ENCODE measurements at places on chromosomes 1 and 21.

GRCh38 chr21:37367703-37368540 is 1.3 kb downstream of the DYRK1A start:
- DNase-seq = peak; percentile 36

DNA sequence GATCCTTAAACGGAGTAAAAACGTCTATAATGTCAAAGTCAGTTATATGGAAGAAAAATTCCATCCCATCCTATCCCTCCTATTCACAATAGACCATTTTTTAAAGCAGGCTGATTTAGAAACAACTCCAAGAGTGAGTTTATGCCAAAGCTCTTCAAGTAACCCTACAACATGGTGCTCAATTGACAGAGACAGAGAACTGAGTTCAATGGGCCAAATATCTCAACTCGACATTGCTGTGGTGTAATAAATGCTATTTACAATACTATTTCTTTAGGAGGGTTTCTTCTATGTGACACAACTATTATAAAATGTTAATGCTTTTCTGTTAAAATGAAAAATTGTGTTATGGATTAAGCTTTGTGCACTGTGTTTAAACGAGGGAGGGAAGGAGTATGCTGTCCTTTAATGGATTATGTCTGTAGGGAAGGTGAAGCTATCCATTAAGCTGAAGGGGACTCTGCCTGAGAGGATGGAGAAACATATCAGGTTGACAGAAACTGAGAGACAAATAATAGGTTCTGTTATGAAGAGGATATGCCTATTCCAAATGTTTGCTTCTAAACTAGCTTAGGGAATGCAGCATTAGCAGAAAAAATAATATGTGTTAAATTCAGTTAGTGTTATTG is 362.5 kb upstream of the CHRM3 start:
- DNase-seq = no peak

DNA sequence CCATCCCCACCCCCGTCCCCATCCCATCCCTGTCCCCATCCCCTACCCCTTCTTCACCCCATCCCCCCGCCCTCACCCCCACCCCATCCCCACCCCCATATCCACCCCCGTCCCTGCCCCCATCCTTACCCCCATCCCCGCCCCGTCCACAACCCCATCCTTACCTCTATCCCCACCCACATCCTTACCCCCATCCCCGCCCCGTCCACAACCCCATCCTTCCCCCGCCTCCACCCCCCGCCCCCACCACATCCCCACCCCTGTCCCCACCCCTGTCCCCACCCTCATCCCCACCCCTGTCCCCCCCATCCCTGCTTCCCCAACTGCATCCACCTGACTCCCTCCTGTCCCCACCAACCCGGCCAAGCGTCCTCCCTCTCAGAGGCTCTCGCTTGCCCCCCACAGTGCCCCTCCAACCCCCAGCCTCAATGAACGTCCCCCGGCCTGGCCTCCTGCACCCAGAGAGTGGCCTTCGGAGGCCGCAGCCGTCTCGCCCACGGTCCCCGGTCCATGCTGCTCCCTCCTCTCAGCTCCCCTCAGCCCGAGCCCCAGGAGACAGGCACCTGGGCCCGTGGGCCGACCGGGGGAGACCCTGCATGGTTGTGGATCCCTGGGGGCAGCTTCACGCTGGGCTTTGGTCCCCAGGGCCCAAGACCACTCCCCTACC is 25.5 kb upstream of the C1orf159 start:
- no peak for DNase-seq

DNA sequence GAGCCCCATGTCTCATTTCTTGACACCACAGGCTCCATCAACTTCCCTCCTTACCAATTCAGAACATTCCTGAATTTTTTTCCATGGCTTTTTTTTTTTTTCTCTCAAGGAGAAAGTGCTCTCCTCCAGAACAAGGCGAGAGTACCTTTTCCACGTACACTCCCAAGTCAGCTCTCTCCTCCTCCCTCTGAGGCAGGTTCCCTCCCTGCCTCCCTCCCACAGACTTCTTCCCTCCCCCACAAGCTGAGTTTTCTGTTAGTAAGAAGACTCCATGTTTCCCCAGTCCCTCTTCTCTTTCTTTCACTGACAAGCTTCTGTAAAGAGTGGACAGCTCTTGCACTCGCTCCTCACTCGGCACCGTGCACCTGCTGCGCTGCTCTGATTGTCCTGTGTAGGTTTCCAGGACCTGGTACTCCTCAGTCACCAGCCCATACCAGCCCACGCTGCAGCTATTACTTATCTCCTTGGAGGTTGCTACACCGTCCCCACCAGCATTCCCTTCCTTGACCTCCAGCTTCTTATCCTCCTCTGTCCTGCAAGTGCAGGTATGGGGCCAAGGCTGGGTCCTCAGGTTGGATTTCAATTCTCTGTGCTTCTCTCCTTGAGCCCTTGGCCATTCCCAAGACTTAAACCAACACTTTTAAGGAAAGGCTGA is 3.8 kb downstream of the TRAF5 start:
- no peak for DNase-seq

DNA sequence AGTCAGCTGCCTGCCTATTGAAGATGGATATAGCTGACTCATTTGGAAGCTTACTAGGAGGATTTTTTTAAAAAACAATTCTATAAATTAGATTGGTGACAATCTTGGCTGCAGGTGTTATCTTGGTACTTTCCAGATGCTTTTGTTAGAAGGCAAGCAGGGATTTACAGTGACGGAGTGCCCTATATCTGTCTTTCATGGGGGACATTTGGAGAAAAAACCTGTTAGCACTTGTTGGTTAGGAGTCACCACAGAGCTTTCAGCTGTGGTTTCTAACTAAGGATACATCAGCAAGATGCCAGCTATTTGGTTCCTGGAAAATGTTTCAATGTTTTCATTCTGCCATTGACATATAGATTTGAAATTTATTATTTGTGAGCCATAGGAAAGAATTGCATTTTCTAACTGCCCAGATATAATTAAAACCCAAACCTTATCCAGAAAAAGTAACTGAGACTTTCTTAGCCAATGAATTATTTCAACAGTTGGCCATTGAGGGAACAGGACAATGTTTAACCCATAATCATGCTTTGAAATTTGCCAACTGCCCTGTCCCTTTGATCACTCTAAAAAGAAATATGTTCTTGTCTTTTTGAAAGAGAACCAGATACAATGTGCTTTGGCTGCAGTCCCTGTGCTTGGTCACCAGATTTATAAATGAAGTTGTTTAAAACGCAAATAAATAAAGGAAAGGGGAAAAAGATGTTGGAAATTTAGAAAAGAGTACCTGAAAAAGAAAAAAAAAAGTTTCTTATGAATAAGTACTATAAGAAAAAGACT is 761.0 kb upstream of the CXADR start:
- DNase-seq = no peak

GRCh38 chr1:36160388-36160948 is 4.5 kb downstream of the MAP7D1 start:
- no peak for DNase-seq

DNA sequence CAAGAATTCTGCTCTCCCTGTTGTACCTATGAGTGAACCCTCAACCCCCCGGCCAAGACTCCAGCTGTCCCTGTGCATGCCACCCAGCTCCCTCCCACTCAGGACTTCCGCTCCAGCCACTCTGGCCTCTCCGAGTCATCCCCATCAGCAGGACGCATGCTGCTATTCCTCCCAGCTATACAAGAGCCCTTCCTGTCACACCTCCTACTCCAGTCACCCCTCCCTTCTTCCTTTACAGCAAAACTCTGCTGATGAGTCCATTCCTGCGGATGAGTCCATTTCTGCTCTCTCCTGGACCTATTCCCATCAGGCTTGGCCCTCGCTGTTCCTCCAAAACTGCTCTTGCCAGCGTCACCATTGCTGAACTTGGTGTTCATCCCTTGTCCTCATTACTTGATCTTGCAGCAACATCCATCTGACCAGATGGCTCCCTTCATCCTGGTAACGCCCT is 42.2 kb downstream of the H3-3A start:
- DNase-seq = no peak

GRCh38 chr1:229066591-229066990 is 204.3 kb upstream of the RAB4A start:
- no peak for DNase-seq

GRCh38 chr1:38773483-38773882 is 86.1 kb downstream of the RRAGC start:
- DNase-seq = no peak

GRCh38 chr1:236687273-236687672 is 974 bp downstream of the ACTN2 start:
- DNase-seq = no peak

- DNase-seq = no peak
Measured at GRCh38 chr1:245684571-245684970, 529.8 kb downstream of the KIF26B start.

- DNase-seq = no peak
Measured at GRCh38 chr1:20439282-20439681, 46.7 kb downstream of the CAMK2N1 start.

DNA sequence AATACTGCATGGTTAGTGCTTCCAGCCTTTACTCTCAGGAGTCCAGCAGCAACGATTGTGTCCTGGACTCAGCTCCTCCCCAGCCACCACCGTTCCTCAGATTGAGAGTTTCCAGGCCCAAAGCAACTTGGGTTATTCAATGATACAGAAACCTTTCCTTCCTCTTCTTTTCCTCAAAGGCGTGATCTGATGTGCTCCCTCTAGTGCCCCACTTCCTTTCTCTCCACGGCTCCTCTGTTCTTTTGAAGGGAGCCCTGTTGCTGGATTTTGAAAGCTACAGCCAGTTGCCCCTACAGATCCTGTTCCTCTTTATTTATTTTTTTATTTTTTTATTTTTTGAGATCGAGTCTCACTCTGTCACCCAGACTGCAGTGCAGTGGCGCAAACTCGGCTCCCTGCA is 14.1 kb downstream of the CRP start:
- DNase-seq = no peak

- DNase-seq = no peak
Measured at GRCh38 chr1:202376247-202376646, 27.7 kb downstream of the PPP1R12B start.

DNA sequence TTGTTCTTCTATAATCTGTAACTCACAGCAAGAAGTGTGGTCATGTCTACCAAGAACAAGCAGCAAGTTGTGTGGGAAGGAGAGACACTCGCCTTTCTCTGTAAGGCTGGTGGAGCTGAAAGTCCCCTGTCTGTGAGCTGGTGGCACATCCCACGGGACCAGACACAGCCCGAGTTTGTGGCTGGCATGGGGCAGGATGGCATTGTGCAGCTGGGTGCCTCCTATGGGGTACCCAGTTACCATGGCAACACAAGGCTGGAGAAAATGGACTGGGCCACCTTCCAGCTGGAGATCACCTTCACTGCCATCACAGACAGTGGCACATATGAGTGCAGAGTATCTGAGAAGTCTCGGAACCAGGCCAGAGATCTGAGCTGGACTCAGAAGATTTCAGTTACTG is 15.5 kb downstream of the CD101 start:
- no peak for DNase-seq

DNA sequence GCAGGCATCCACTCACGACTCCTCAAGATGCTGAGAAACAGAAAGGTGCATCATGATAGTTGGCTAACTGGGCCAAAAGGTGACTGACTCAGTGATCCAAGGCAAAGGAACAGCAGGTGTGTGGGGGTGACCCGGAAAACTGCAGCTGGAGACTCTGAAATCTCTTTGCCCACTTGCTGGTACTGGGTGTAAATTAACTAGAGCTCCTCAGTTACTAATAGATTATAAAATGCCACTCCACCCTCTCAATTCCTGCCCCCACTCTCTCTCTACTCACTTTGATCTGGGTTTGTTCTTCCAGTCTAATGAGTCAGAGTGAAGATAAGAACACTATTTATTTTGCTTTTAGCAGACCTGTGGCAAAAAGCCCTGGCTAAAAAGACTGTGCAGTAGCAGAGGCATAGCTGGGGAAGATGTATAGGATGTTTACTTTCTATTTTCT is 7.2 kb upstream of the PIGC start:
- DNase-seq = no peak

DNA sequence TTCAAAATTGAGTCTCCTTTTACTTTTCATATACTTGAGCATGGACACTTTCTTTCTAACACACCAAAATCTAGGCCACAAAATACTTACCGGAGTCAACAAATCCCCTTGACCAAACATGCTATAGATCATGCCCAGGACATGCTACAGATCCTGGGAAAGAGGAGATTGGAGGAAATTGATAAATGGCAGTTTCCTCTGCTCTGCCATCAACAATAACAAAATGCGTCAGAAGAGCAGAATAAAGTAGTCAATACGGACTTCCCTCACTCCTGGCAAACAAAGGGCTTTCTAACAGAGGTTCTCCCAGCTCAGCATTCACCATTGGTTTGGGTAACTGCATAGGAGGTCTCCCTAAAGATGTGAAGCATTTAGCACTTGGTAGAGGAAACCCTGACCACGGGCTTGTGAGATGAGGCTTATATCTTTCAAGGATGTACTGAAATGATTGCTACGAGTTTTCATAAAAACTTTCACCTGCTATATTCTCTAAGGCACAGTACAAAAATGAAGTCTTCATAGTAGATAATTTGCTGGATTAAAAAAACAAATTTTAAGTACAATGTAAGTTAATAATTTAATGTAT is 283.8 kb upstream of the RUNX1 start:
- no peak for DNase-seq

- DNase-seq = no peak
Measured at GRCh38 chr1:202016022-202016810, 5.8 kb downstream of the ELF3 start.

- no peak for DNase-seq
Measured at GRCh38 chr1:245585252-245585959, 430.6 kb downstream of the KIF26B start.

DNA sequence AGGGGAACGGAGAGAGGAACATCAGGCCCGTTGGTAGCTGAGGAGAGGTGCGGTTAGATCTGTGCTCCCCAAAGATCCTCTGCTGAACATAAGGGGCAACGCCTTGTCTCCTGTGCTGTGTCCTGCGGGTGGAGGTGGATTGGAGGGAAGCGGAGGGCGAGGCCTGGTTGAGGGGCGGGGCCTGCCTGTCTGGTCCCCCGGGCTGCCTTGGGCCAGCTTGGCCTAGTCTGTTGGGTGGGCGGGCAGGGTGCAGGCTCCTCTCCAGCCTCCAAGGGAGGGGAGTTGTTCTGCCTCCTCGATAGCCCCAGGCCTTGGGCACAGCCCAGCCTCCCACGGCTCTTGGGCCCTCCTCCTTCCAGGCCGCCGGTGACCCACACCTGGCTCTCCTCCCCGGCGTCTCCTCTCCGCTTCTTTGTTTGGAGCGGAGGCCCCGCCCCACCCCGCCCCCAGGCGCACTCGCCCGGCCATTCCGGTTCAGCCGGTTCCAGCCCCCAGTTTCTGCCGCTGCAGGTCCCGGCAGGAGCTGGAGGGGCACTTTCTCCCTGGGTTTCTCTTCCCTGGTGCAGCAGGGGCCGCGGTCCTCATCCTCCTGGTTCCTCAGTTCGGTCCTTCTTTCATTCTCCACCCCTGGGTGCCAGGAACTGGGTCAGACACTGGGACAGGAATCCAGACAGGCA is 19.4 kb downstream of the PTPRF start:
- peak; percentile 11 for DNase-seq
